Urothelium cell line (cell line): ENCODE measurements at places on chromosomes 1 and 21.

DNA sequence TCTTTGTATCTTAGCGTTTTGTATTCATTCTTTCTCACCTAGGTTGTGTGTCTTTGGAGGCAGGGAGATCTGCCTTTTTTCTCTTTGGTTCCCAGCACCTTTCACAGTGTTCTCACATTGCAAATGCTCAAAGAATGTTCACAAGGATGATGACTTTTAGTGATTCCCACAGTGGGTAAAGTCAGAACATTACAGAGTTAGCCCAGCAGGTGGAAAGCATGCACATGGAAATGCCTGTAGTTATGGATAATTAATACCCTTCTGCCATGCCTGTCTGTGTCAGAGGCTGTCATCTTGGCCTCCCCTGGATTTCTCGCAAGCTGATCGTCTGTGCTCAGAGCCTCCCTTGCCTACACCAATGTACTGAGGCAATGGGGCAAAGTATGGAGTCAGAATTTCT lies 458.9 kb downstream of the LMO4 start:
- DNase-seq: no peak

DNA sequence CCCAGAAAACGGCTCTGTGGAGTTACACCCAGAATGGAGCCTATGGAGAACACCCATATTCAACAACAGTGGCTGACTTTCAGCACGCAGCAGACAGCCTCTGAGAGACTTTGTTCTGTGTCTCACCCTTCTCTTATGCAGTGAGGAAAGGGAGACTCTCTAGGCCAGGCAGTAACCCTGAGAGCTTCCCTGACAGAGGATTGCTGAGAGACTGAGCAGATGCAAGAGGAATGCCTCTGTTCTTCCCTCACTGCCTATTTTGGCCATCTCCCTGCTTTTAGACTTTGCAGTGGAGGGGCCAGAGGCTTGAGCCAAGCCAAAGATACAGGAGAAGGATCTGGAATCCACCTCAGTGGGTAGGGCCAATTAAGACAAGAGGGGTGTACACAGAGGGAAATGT lies 41.8 kb upstream of the SLC16A1 start:
- no peak for DNase-seq

- DNase-seq: no peak
These were observed 13.6 kb upstream of the SPEN start for GRCh38 chr1:15833842-15834405.

- no peak for DNase-seq
These were observed 59.7 kb downstream of the INKA2 start for GRCh38 chr1:111679541-111679940.

DNA sequence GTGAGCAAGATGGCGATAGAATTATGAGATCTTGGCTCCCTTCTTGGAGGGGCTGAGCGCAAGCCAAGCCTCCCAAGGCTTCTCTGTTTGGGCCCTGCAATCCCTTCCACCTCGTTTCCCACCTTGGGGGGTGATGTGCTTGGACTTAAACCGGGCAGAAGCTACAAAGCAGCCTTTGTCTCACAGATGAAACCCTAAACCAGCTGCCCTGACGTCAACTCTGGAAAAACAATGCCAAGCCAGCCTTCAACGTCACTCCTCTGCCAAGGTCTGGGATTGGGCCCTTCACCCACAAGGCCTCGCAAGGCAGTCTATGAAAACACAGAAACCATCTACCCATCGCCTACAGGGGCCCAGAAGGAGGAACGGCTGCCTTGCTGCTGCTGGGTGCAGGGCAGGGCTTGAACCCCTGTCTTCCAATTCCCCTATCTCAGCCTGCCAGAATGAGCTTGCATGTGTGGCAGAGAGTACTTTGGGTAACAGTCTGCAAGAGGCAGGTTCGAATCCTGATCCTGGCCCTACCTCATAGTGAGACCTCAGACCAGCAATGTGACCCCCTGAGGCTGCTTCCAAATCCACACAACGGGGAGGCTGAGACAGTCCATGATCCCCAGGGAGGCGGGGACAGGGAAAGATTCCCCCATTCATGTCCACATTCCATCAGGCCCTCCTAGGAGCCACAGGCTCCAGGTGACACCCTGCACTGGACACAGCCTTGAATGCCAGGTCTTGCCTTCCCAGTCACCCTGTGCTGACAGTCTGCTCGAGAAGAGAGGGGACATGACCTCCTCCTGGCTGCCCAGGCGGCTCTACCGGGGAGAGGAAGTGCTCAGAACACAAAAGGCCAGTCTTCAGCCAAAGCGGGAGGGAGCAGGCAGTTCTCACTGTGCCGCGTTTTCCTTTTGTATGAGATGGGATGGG lies 15.0 kb downstream of the IFFO2 start:
- DNase-seq: peak; percentile 85

GRCh38 chr1:115654125-115654524 lies 12.4 kb downstream of the VANGL1 start:
- no peak for DNase-seq

DNA sequence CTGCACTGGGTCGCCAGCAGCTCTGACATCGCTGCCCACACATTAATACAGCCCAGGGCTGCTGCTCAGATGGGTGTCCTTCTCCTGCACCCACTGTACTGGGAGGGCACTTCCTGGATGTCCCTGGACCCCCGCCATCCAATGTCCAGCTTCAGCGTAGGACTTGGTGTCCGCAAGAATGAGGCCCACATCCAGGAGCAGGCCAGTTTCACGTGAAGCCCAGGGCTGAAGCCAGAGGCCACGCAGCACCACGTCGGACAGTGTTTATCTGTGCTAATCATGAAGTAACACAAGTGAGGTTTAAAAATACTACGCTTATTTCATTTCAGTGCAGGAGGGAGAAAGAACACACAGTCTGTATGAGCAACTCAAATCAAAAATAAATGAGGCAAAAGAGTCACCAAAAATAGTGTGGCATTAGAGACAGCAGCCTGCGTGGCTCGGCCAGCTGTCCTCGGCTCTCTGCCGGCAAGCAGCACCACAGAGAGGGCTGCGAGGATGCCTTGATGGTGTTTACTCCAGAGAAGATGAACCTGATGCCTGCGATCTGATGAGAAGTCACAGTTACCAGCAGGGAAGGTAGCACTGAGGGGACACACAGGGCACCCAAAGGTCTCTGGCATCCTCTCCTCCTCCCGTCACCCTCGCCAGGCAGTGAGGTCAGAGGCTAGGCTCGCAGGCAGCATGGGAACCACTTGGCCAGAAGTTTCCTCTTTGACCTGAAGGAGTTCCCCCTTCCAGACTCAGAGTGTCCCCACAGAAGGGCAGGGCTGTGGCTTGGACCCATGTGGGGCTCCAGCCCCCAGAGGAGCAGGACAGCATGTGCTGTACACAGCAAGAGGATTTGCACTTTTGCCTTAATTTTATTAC lies 22.1 kb upstream of the NPHP4 start:
- DNase-seq: no peak

DNA sequence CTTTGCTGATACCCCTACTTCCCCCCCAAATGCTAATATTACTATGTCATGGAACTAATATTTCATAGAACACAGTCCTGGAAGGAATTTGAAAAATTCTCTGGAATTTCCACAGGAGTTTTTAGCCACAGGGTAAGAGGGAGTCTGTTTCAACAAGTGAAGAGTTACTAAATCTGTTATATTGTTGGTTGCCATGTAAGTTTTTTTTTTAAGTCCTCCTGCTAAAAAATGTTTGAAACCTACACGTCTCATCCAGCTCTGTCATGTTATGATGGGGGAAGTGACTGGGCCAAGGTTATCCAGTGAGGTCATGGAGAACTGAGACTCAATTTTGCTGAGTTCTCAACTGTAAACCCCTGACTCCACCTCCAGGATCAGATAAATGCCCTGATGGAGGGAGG lies 60.8 kb upstream of the USP24 start:
- DNase-seq: no peak

DNA sequence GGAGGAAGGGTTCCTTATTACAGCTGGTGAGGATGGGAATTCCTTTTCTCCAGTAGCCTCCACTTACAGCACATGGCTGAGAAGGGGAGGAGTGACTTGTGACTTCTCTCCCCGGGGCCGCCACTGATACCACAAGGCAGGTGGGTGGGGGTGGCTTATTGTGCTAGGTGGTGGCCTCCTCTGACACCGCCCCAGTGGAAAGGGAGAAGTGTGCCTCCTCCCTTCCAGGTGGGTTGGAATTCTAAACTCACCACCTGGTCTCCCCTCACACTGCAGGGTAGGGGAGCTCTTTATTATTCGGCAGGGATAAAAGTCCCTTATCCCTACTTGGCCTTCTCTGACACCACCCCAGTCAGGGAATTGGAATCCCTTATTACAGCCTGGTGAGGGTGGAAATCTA lies 89.5 kb downstream of the CCDC30 start:
- DNase-seq: no peak

- no peak for DNase-seq
These were observed 21.5 kb downstream of the CDC73 start for GRCh38 chr1:193143285-193143684.

DNA sequence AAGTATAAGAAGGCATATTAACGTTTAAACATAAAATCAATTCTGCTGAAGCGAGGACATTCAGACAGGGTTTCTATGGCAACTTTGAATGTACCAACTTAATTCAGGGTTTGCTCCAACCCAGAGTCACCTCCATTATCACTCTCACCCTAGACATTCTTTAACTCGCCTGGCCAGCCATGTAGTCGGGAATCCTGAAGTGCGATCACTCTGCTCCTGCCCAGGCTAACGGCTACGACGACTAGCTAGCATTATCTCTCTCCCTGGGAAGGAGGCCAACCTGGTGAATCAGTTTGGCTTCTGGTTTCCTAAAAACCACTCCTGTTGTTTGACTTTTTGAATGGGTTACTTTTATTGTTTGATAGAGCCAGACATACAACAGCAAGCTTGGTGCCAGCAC lies 38.9 kb upstream of the ZBTB18 start:
- DNase-seq: peak; percentile 75

GRCh38 chr1:145887631-145888030 lies 2.0 kb upstream of the ANKRD35 start:
- DNase-seq: no peak

DNA sequence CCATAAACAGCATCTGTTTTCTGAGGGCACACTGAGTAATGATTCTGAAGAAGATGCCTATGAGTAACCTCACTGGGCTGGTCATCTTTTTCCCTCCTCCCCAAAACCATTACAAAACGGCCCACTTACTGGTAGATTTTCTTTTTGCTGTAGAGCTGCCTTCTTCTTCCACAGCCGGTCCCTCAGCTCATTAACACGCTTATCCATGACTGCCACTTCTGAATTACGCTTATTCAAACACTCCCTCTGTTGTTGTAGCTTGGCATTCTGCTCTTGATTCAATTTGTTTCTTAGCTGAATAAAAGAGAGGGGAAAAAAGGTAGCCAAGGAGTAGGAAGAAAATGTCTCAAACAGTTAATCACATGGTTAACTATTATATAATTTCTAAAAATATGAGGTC lies 43.1 kb downstream of the TP53BP2 start:
- no peak for DNase-seq

GRCh38 chr1:58874757-58875755 lies 91.2 kb upstream of the JUN start:
- peak; percentile 69 for DNase-seq
